HTR-8/SVneo (cell line): ENCODE measurements at places on chromosomes 2 and 18.

GRCh38 chr2:172842511-172843265, 107.0 kb downstream of the RAPGEF4 start:
- no peak for DNase-seq

DNA sequence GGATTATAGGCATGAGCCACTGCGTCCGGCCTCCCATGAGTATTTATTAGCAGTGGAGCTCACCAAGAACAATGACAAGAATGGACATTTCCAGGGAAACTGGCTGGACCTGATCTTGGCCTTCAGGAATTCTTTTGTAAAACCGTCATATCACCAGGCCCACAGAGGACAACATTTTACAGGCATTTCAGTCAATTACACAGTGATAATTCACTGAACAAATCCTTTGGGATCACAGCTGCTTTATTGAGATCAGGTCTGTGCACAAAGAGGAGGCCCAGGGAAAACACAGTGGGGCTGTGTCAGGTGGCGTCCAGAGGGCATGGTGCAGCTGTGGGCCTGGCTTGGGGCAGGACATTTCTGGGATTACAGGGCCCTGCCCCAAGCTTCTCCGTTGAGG, 30.1 kb upstream of the GTF2A1L start:
- no peak for DNase-seq

DNA sequence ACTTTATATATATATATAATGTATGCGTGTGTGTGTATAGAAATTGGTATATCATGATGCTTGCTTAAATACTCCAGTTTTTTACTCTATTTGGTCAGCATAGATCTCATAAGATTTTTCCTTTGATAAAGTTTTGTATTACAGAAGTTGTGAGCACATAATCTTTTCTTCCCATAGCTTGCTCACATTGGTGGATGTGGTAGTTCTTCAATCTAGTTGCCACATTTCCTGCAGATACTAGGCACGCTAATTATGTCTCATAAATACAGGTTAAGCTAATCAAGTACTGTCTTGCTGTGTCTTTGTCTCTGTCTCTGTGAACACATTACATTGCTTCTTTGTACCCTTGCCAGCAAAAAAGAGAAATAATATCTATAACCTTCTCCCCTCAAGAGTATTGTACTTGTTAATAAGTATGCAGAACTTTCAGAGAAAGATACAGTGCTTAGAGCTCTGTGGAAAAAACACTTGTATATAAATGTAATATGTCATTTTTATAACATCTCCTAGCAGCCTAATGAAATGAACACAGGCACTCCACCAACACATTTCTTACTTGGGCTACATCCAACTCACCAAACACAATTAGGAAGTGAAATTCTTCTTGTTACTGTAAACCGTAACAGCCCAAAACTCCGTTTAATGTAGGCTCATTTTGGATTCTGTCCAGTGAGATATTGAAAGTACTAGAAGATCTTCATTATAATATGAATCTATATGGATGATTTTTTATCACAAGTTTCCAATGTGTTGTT, 306.7 kb upstream of the SLC8A1 start:
- no peak for DNase-seq

DNA sequence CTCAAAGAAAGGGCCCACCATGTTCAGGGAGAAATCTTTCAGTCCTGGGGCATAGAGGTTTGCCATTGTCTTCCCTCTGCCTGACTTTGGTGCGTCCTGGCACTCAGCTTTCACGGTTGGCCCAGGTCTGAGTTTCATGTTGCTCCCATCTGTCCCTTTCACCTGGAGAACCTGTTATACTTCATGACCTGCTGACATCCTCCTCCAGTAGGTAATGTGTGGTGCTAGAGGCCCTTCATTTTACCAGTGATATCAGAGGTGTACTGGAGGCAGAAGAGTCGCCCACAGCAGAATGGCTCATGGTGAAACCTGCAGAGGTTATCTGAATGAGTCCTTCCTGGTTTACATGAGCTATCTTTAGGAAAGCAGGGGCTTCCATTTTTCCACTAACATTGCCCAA, 128.8 kb upstream of the DLX2 start:
- DNase-seq = no peak

- no peak for DNase-seq
Measured at GRCh38 chr2:226763320-226763719, 36.3 kb downstream of the IRS1 start.

DNA sequence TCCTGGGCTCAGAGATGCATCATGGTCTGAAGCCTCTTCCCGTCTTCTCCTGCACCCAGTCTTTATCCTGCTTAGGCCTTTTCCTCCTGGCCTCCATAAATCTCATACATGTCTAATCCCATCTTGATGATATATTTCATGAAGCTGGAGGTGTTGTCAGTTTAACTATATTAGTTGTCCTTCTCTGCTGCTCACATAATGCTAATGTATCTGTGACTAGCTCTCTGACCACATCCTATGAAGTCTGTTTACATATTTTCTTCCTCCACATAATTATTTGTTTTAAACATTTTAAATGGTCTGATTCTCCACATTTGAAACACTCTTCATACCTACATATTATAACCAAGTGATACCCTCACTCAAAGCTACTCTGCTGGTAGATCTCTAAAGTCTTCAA, 315.2 kb upstream of the RND3 start:
- DNase-seq = no peak

GRCh38 chr2:195532255-195532627, 124.8 kb upstream of the SLC39A10 start:
- DNase-seq = no peak

- DNase-seq = no peak
Measured at GRCh38 chr2:133503323-133503722, 64.9 kb downstream of the NCKAP5 start.

GRCh38 chr2:201964011-201964410, 69.6 kb upstream of the FZD7 start:
- no peak for DNase-seq

- no peak for DNase-seq
Measured at GRCh38 chr2:229429589-229429988, 158.5 kb upstream of the PID1 start.

DNA sequence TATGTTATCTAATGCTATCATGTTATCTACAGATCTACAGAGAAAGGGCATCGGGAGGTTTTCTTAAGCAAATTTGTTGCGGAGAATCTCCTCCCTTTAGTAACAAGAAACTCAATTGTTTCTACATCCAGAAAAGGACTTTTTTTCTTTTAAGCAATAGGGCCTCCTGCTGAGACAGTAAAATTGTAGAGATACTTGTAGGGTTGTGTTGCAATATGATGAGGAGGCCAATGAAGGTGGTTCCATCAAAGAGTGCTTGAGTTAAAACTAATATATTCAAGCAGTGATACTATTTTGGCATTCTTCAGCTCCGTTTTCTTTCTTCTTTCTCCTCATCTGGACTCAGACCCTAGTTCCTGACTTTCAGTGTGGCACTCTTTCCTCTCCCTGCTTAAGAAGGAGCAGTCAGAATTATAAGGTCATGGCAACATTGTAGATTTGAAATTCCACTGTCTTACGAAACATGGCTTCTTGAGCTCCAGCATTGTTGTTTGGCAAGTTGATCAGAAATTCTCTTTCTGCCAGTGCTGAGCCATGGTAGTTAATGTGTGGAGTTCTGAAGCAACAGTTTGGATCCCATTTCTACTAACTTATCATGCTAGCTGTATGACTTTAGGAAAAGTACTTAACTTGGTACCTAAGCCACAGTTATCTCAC, 202.0 kb upstream of the SLC14A2 start:
- no peak for DNase-seq

DNA sequence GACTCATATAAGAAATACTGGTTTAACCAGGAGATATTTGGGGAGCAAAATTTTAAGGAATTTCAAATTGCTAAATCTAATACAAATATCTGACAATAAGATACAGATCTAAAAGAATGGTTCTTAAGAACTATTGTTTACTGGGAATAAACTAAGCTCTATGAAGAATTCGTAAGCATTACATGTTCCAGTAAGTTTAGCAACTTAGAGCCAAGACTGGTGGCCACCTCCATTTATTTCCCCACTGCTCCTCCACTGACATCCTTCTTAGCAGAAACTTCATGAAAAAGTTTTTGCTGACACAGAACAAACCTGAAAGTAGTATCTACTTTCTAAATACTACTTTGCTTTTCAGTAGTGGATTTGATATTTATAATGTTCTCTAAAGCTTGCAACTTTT, 83.0 kb downstream of the ACSL3 start:
- DNase-seq = no peak

DNA sequence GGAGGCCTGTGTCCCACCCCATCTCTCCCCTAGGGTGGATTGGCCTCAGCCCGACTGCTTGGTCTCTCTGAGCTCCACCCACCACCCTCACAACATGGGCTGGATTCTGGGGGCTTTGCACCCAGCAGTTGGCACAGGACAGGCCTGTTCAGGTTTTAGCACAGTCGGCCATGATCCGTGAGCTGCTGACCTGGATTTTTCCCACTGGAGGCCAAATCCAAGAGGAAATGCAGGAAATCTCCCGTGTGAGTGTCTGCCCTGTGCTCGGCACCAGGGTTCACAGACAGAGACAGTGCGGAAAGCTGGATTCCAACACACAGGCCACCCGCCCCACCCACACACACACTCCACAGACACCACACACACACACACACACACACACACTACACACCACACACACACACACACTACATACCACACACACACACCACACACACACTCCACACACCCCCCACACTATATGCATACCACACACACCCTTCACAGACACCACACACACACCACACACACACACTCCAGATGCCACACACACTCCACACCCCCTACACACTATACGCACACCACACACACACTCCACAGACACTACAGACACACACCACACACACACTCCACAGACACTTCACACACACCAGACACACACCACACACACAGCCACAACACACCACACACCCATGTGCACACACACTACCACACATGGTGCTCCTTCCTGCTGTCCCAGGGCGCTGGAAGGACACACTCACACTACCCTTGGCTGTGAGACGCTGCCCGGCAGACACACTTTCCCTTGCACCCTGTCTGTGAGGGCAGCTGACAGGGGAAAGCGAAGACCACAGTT, 14.1 kb downstream of the MBP start:
- no peak for DNase-seq

GRCh38 chr2:47869859-47870595, 36.3 kb downstream of the FBXO11 start:
- no peak for DNase-seq

- no peak for DNase-seq
Measured at GRCh38 chr18:5317186-5317585, 21.7 kb upstream of the ZBTB14 start.

DNA sequence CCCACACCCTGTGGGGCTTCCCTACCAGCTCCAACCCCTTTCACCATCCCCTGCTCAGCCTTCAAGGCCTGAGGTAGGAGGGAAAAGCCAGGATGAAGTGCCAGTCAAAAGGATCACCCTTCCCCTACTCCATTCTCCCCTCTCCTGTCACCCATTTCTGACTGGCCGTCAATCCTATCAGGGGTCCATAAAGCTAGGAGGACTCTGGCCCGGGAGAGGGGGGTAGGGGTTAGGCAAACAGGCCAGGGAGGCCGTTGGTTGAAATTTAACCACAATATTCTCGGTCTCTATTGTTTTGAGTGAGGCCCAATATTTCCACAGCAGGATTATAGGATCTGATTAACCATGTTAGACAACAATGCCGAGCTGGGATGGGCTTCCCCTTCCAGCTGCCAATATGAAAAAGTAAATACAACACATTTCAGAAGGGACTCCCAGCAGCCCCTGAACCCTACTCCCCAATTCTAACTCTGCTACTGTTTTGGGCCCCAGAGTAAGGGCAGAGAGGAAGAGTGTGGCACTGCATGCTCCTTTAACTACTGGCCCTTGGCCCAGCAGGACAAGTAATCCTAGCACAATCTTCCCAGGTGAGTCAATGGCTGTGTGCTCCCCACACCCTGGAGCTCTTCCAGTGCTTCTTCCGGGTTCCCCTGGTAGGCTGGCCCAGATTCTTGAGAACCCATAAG, 10.6 kb upstream of the IHH start:
- no peak for DNase-seq

DNA sequence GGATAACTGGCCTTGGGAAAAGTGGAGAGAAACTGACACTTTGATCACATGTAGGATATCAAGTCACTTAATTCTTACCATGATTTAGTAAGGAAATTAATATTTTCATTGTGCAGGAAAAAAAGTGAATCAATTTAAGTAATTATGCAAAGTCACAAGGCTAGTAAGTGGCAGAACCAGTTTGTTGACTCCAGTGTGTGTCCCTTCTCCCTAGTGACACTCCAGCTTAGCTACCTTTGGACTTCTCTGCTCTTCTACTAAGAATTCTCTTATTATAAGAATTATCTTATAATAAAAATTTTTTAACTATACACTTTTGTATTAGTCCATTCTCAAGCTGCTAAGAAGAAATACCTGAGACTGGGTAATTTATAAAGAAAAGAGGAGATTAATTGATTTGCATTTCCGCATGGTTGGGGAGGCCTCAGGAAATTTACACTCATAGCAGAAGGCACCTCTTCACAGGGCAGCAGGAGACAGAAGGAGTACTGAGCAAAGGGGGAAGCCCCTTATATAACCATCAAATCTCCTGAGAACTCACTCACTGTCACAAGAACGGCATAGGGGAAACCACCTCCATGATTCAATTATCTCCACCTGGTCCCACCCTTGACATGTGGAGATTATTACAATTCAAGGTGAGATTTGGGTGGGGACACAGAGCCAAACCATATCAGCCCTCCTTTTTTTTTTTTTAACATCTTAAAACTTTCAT, 13.6 kb downstream of the COL4A4 start:
- DNase-seq = no peak

GRCh38 chr2:114543236-114543766, 100.9 kb downstream of the DPP10 start:
- DNase-seq = no peak

DNA sequence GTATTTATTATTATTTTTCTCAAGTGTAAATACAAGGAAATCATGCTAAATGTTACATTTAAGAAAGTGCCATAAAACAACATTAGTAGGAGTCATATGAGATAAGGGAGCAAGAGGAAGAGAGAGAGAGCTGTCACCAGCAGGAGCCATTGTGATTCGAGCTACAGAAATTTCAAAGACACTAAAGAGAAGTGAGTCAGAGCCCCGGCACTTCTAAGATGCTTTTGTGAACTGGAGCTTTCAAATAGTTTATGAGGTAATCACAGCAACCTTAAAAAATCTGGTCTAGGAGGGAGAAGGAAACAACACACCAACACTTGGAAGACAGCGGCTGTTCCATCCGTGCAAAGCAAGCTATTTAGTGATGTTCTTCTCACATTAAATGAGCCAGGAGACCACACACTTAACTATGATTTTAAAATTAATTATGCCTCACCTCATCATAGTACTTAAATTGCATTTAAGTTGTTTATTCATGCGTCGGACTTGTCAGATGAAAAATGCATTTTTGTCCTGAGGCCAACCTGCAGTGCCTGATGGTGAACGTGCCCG, 382.7 kb upstream of the SALL3 start:
- no peak for DNase-seq
